ENCODE measurements at places on chromosomes 2 and 18.

- H3K27ac ChIP-seq: no peak overlapping the region
- no peak for DNase-seq
- H3K27me3 ChIP-seq: no peaks in the 10 kb centered on the region
- H3K4me1 ChIP-seq: no peaks in the 10 kb centered on the region
Observed at GRCh38 chr2:86315084-86315483, 22.3 kb downstream of the REEP1 start.

GRCh38 chr2:55478610-55479304, 40.8 kb upstream of the CFAP36 start:
- H3K27ac ChIP-seq: no peak overlapping the region
- H3K4me1 ChIP-seq: no peaks in the 10 kb centered on the region
- H3K4me3 ChIP-seq: no peak overlapping the region

DNA sequence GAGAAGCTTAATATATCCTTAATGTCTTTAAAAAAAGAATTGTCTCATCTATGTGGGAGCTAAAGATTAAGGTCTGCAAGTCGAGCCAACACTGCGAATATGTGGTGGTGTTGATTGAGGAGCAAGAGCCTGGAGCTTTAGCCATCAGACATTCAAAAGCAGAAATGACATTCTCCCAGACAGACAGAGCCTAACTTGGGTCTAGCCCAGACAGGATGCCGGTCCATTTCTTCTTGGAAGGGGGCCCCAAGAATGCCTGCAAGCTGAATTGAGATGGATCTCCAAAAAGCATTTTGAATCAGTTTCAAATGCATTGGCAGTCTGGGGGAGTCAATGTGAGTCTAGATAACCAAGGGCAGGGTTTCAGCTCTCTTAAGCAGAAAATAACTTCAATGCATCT, 30.1 kb upstream of the EML4 start:
- H3K27me3 ChIP-seq: no peaks in the 10 kb centered on the region
- H3K36me3 ChIP-seq: no peaks in the 10 kb centered on the region
- DNase-seq: no peak
- no peak overlapping the region for H3K4me3 ChIP-seq
- peaks cover 51% of the 10 kb centered on the region for H3K4me1 ChIP-seq

GRCh38 chr18:2423761-2424160, 147.5 kb downstream of the METTL4 start:
- no peak overlapping the region for H3K4me3 ChIP-seq
- H3K4me1 ChIP-seq: no peaks in the 10 kb centered on the region
- DNase-seq: no peak
- H3K27me3 ChIP-seq: no peaks in the 10 kb centered on the region
- no peaks in the 10 kb centered on the region for H3K36me3 ChIP-seq

GRCh38 chr2:102892698-102893310, 131.0 kb downstream of the TMEM182 start:
- no peaks in the 10 kb centered on the region for H3K27me3 ChIP-seq
- H3K27ac ChIP-seq: no peak overlapping the region
- DNase-seq: no peak
- no peak overlapping the region for H3K4me3 ChIP-seq

GRCh38 chr2:182682210-182682609, 33.8 kb upstream of the DNAJC10 start:
- DNase-seq: peak; percentile 4
- no peaks in the 10 kb centered on the region for H3K27me3 ChIP-seq
- H3K36me3 ChIP-seq: no peaks in the 10 kb centered on the region
- H3K27ac ChIP-seq: no peak overlapping the region

DNA sequence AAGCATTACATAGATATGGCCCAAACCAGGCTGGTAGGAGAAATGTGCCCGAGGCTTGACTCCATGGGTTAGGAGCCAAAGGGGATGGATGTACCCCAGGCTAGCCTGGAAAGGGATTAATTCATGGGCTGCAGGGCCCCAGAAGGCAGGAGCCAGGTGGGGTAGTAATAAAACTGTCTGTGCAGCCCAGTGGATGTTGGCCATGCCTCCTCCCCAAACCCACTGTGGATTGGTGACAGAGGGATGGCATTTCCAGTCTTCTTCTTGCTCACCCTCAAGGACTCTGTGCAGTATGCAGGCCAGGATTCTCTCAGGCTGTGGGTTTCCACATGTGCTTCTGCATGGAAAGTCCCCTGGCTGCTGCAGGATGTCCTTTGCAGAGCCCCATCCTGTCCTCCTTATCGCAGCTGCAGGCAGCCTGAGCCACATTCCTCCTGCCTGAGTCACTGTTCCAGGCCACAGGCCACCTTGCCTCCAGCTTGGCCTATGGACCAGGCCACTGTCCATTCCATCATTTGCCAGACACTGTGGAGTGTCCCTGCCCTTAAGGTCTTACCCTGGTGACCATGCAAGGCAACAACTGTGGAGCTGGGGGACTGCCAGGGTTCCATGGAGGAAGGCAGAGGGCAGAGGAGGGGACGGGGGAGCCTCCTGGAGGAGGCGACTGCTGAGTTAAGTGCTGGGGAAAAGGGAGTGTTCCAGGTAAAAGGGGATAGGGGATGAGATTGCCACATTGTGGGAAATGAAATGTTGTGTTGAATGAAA, 38.9 kb downstream of the INO80C start:
- no peaks in the 10 kb centered on the region for H3K36me3 ChIP-seq
- H3K4me1 ChIP-seq: no peaks in the 10 kb centered on the region
- H3K27me3 ChIP-seq: no peaks in the 10 kb centered on the region
- no peak for DNase-seq
- H3K4me3 ChIP-seq: no peak overlapping the region
- no peak overlapping the region for H3K27ac ChIP-seq

GRCh38 chr18:27276479-27276878, 91.4 kb upstream of the CHST9 start:
- H3K27me3 ChIP-seq: no peaks in the 10 kb centered on the region
- no peak overlapping the region for H3K27ac ChIP-seq
- H3K36me3 ChIP-seq: no peaks in the 10 kb centered on the region
- H3K4me1 ChIP-seq: no peaks in the 10 kb centered on the region

- H3K4me1 ChIP-seq: no peaks in the 10 kb centered on the region
- H3K36me3 ChIP-seq: no peaks in the 10 kb centered on the region
- H3K27ac ChIP-seq: no peak overlapping the region
- no peak for DNase-seq
- H3K27me3 ChIP-seq: no peaks in the 10 kb centered on the region
Observed at GRCh38 chr2:51612387-51612786, 580.5 kb upstream of the NRXN1 start.

DNA sequence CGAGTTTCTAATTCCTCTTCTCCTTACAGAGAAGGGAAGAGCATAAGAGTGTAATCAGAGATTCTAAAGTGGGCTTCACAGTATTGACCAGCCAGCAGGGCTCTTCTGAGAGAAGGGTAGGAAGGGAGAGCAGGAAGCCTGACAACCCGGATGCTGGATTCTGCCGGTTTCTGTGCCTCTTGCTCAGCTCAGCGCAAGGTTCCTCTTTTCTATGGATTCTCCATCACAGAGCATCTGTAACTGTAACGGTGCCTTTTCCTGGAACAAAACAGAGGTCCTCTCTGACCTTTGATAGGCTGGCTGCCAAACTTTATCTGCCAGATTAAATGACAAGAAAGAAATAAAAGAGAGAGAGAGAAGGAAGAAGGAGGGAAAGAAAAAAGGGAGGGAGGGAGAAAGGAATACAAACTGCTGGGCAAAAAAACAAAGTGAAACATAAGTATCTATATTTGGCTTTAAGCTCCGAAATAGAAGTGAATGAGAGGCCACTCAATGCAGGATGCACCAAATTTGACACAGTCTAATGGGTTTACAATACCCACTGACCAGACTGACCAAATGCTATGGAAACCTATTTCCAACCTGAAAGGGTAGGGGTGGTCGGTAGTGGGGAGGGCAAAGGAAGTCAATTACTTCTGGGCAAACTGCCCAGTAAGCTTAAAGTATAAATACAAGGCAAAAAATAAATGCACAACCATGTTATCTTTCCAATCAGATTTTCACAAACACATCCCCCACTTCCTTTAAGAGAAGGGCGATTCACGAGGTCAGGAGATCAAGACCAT, 59.2 kb downstream of the PIEZO2 start:
- no peaks in the 10 kb centered on the region for H3K27me3 ChIP-seq
- no peak overlapping the region for H3K4me3 ChIP-seq
- H3K27ac ChIP-seq: no peak overlapping the region
- DNase-seq: no peak

DNA sequence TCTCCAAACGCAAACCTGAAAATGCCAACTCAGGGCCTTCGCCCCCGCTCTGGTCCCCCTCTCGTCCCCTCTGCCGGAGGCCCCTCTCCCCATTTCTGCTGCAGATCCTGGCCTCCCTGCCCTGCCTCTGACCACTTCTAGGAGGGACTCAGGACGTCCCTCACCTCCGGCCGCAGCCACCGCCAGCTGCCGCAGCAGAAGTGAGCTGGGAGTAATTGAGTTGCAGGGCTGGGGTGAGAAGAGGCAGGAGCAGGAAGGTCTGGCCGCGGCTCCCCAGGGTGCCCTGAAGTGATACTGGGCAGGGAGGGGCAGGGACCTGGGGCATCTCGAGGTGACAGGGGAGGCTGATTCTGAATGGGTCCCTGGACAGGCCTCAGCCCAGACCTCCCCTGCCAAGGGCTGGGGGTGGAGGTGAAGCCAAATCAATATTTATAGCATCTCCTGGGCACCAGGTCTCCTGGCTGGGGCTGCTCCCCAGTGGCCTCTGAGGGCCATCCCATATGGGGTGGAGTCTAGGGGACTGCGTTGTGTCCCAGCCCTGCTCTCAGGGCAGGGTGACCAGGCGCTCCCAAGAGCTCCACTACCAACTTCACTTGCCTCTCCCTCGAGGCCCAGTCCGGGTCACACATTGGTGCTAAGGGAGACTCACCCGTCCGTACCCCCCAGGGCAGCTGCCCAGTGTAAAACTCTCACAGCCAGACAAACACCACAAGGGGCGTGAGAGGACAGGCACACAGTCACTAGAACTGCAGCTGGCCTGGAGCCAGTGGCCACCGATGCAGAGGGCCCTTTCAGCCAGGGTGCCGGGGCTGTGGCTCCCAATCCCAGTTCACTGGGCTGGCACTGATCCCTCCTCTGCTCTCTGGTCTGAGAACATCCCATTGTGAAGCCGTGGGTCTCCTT, 33.0 kb downstream of the KCNIP3 start:
- no peaks in the 10 kb centered on the region for H3K27me3 ChIP-seq
- DNase-seq: no peak
- H3K4me3 ChIP-seq: no peak overlapping the region

DNA sequence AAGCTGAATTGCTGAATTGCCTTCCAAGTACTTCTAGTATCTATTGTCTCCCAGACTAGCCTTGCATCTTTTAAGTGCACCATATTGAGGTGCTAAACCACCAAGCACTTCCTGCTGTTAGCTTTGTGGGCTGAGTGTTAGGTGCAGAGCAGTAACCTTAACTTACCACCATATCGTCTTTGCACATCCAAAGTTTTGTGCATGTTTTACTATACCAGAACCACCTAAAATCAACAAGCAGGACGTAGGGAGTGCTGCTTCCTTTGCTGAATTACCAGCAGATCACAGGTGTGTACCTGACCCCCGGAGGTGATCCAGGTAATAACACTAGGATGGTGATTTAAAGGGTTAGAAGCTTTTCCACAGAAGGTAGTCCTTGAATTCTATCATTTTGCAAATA, 359.9 kb upstream of the HNRNPA3 start:
- no peak overlapping the region for H3K27ac ChIP-seq
- no peak for DNase-seq

GRCh38 chr2:134142341-134142738, 111.5 kb upstream of the MGAT5 start:
- no peaks in the 10 kb centered on the region for H3K27me3 ChIP-seq
- peaks cover 37% of the 10 kb centered on the region for H3K4me1 ChIP-seq
- DNase-seq: no peak
- H3K36me3 ChIP-seq: no peaks in the 10 kb centered on the region

- H3K36me3 ChIP-seq: no peaks in the 10 kb centered on the region
- H3K4me3 ChIP-seq: peak overlapping the region; percentile 34
- H3K4me1 ChIP-seq: peaks cover 18% of the 10 kb centered on the region
- peak overlapping the region; percentile 74 for H3K27ac ChIP-seq
- H3K27me3 ChIP-seq: no peaks in the 10 kb centered on the region
- peak; percentile 11 for DNase-seq
Observed at GRCh38 chr2:209525834-209526281, 102.0 kb downstream of the MAP2 start.

GRCh38 chr2:228652366-228652765, 470.9 kb upstream of the SPHKAP start:
- H3K27me3 ChIP-seq: no peaks in the 10 kb centered on the region
- H3K27ac ChIP-seq: no peak overlapping the region
- H3K4me3 ChIP-seq: no peak overlapping the region

- H3K4me1 ChIP-seq: peaks cover 8% of the 10 kb centered on the region
- no peak overlapping the region for H3K27ac ChIP-seq
- H3K36me3 ChIP-seq: no peaks in the 10 kb centered on the region
- DNase-seq: no peak
- no peak overlapping the region for H3K4me3 ChIP-seq
Observed at GRCh38 chr2:149070681-149071320, 32.3 kb downstream of the LYPD6B start.

- no peaks in the 10 kb centered on the region for H3K4me1 ChIP-seq
- H3K27ac ChIP-seq: no peak overlapping the region
- H3K4me3 ChIP-seq: no peak overlapping the region
- no peak for DNase-seq
- H3K27me3 ChIP-seq: no peaks in the 10 kb centered on the region
Observed at GRCh38 chr2:72576459-72576858, 249.4 kb downstream of the EXOC6B start.

- H3K36me3 ChIP-seq: no peaks in the 10 kb centered on the region
- H3K27me3 ChIP-seq: no peaks in the 10 kb centered on the region
- peaks cover 16% of the 10 kb centered on the region for H3K4me1 ChIP-seq
- H3K4me3 ChIP-seq: no peak overlapping the region
Observed at GRCh38 chr2:7203056-7203467, 285.9 kb downstream of the RNF144A start.

- no peak for DNase-seq
- H3K4me3 ChIP-seq: no peak overlapping the region
- no peaks in the 10 kb centered on the region for H3K4me1 ChIP-seq
- no peak overlapping the region for H3K27ac ChIP-seq
- no peaks in the 10 kb centered on the region for H3K27me3 ChIP-seq
Observed at GRCh38 chr18:76054156-76054555, 440.9 kb downstream of the ZNF516 start.

DNA sequence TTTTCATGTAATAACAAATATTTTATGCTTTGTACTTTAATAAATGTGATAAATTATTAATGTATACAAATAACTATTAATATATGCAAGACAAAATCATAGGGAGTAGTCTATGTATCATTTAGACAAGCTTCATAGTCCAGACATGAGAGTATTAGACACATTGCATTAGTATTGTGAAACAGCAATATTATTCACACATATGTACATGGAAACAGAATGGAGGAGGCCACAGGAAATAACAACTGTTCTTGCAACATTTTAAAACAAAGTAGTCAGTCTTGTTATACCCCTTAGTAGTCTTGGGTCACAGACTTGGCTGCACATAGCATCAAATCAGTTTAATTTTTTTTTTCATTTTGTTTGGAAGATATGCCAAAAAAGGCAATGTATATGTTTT, 15.8 kb downstream of the DSC1 start:
- no peak overlapping the region for H3K27ac ChIP-seq
- peak; percentile 45 for DNase-seq
- H3K4me3 ChIP-seq: no peak overlapping the region
- H3K27me3 ChIP-seq: no peaks in the 10 kb centered on the region
- H3K4me1 ChIP-seq: no peaks in the 10 kb centered on the region

GRCh38 chr2:236658974-236659757, 89.5 kb downstream of the ACKR3 start:
- H3K36me3 ChIP-seq: no peaks in the 10 kb centered on the region
- H3K4me3 ChIP-seq: no peak overlapping the region
- DNase-seq: no peak
- H3K4me1 ChIP-seq: no peaks in the 10 kb centered on the region
- no peak overlapping the region for H3K27ac ChIP-seq

- peak; percentile 23 for DNase-seq
- H3K27ac ChIP-seq: no peak overlapping the region
- H3K36me3 ChIP-seq: peaks cover 57% of the 10 kb centered on the region
- H3K27me3 ChIP-seq: no peaks in the 10 kb centered on the region
- no peaks in the 10 kb centered on the region for H3K4me1 ChIP-seq
Observed at GRCh38 chr2:189751080-189751658, 11.4 kb downstream of the OSGEPL1 start.
